HT1080 (cell line): ENCODE measurements at places on chromosomes 7 and 10. TPM values are rescaled to one million over a fixed set of nuclear protein-coding genes. Genes with fewer than 3 reads are reported as not detected.

DNA sequence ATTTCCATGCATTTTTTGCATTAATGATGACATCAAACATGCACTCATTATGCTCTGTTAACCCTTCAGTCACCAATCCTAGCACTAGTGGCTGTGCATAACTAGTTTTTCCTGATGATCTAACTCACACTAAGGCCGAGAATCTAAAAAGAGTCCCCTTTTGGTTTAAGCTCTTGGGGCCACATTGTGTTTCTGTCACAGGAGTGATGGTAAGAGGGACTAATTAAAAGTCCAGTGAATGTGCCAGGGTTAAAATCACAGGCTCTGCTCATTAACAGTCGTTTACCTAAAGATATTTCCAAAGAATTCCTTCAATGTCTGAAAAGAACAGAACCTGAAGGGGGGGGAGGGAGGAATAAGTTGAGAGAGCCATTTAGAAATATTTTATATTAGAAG lies 359.0 kb upstream of the ANKRD30A start:
- no peak for DNase-seq

DNA sequence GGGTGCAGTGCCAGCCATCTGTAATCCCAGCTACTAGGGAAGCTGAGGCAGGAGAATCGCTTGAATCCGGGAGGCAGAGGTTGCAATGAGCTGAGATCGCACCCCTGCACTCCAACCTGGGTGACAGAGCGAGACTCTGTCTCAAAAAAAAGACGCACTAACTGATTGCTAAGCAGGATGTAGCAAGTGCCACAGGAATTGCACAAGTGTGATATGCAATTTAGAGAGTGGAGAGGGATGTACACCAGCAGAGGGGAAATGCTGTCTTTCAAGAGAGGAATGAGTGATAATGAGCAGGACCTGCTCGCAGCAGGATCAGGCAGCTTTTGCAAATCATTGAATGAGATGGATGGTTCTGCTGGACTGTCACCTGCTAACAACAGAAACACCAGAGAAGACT lies 13.3 kb upstream of the SLC16A12 start:
- DNase-seq, result no peak

- DNase-seq, result peak; percentile 84
Measured at GRCh38 chr7:123271231-123271630, 71.5 kb upstream of the SLC13A1 start.

DNA sequence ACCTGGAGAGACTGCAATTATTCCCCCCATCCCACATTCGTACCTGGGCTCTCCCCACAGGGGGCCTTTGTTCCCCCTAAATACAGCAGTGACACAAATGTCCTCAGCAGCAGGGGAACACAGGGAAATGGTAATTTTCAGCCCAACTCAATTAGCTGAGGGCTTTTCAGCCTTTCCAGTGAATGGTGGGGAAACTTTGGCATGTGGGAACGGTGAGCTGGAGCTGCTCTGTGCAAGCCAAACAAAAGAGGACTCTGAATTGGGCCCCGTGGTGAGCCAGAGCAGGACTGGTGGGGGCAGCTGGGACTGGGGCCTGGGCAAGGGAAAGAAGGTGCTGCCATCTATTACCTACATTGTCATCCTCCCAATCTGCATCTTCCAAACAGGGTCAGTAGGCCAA lies 51.0 kb downstream of the FBXW4 start:
- no peak for DNase-seq

DNA sequence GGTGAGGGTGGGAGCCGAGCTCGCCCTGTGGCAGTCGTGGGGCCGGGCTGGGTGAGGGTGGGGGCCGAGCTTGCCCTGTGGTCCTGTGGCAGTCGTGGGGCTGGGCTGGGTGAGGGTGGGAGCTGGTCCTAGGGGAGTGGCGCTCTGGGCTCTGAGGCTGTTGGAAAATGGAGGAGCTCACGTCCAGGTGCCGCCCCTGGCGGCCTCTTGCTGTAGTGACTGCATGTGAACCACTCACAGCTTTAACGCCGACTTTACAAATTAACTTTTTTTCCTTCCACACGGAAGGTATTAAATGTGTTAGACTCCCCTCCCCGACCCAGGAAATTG lies 312.6 kb downstream of the WDR37 start:
- DNase-seq, result peak; percentile 29

- DNase-seq, result no peak
Measured at GRCh38 chr10:110837418-110838171, 34.1 kb upstream of the PDCD4 start.

DNA sequence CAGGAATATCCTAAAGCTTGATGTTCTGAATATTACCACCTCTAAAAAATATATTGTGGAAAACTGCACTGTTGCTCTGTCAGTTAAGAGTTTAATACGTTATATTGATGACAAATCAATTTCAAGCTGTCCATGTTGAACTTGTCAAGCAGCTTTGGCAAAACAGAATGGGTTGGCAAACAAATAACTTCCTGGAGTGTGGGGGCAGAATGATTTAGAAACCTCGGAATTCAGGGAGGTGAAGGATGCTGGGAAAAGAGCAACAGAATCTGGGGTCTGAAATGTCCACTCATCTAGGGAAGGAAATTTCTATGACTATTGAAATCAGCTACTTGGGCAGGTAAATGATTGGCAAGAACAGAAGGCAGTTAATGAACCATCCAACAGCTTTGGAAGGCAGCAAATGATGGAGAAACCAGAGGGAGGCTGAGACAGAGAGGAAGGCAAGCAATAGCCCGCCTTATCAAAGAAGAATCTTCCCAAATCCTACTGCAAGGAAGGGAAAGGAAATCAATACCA lies 95.1 kb upstream of the PALS2 start:
- DNase-seq, result no peak

NEUROG3 gene
- not detected in 2 replicates for total RNA-seq

DNAJC12 gene
- total RNA-seq, result 0.98 and 2.1 TPM in 2 replicates

CDNF gene
- total RNA-seq, result 0.10 and 0.77 TPM in 2 replicates
